ENCODE measurements at places on chromosomes 2 and 18. TPM values are rescaled to one million over a fixed set of nuclear protein-coding genes. Genes with fewer than 3 reads are reported as not detected.

- DNase-seq: no peak
Measured at GRCh38 chr18:76354348-76354747, 140.7 kb downstream of the ZNF516 start.

- no peak for DNase-seq
Measured at GRCh38 chr2:30239308-30239985, 8.1 kb downstream of the LBH start.

DNA sequence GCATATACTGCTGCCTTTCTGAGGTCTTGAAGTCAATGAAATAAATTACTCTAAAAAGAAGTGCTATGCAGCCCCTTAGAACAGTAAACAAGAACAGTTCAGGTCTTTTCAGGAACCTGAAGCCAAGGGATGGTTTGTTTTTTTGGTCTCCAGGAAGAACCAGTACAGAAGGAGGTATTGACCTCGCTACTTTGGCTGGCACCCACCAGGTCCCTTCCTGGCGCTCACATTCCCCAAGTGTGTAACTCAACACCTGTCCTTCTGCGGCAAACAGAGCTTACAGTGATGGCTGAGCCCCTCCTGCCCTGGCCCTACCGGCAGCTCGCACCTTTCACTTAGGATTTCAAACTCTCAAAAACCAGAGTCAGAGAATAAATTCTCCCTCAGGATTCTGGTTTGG is 51.9 kb downstream of the SETBP1 start:
- no peak for DNase-seq

- DNase-seq: peak; percentile 54
Measured at GRCh38 chr2:196239622-196240587, 68.5 kb upstream of the STK17B start.

DNA sequence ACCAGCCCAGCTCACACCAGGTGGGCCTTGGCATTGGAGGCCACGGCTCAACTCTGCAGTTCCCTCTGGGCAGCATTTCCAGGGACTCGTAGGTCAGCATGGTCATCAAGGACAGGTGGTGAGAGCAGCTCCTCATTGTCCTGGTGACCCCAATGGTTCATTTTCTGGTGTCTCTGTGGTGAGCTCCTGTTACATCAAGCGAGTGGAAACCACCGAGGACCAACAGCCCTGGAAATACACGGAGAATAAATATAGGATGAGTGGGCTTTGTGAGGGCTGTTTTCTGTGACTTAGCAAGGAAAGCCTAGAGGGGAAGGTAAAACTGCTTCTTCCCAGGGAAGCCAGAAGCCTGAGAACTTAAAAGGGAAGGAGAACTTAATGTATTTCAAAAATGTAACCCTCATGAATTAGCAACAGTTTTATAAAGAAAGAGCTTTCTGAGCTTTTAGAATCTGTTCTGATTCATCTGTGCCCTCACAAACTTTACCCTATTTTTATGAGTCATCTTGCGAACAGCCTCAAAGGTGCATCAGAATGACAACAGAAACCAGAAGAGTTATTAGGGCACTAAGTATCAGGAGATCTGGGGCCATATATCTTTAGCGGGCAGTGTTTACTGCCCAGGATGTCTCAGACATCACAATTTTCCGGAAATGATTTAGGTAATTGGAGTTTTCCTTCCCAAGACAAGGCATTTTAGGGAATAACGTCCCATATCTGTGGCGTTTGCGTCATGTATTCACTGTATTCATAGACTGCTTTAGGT is 18.7 kb downstream of the C2orf92 start:
- DNase-seq: no peak

DNA sequence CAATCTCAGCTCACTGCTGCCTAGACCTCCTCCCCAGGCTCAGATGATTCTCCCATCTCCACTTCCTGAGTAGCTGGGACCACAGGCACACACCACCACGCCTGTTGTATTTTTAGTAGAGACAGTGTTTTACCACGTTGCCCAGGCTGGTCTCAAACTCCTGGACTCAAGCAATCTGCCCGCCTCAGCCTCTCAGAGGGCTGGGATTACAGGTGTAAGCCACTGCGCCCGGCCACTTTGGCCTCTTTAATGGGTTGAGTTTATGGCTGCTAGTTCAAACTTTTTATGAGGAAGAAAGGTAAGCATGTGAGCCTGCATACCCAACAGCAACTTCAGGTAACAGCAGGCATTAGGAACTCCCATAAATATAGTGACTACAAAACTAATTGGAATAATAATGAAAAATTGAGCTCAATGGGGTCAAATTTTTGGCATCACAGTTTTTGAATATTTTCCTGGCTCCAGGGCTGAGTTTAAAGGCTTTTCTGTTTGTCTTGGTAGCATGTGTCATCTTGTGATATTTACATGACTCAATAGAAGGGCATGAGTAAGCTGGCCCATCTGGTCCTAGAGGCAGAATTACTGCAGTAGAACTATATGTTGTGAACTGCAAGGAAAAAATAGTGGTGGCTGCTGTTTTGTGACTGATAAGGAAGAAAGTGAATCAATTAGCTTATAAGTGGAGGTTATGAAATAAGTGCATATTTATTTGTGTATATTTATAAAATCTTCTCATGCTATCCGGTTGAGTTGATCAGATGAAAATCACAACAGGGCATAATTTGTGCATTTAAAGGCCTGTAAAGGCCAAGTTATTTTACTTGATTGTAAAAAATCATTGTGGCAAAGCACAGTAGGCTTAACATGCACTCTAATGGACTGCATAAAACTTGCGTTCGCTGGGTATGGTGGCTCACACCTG is 24.8 kb downstream of the GALM start:
- no peak for DNase-seq

DNA sequence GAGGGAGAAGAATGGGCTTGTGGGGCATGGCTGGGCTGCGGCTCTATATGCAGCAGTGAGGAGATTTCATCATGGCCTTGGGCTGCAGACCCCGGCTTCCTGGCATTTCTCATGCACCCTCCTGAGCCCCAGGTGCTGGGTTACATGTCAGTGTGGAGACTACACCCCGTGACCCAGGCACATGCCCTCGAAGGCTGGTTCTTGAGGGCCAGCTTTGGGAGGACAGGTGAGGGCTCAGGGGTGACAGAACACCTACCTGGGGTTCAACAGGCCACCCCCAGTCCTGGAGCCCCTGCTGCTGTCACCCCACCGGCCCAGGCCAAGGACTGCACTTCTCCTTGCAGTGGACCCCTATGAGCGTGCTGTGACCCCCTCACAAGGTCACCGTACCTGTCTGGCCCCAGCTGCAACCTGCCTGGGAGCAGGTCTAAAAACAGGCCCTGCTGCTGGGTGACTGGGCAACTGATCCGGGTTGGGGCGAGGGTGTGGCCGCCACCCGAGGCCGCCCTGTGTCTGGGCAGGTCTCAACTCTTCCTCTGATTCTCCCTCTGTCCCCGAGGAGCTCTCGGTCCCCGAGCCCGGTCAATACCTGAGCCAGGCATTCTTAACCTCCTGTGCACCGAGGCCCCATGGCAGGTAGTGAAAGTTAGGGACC is 94.8 kb upstream of the OTOS start:
- DNase-seq: no peak

DNA sequence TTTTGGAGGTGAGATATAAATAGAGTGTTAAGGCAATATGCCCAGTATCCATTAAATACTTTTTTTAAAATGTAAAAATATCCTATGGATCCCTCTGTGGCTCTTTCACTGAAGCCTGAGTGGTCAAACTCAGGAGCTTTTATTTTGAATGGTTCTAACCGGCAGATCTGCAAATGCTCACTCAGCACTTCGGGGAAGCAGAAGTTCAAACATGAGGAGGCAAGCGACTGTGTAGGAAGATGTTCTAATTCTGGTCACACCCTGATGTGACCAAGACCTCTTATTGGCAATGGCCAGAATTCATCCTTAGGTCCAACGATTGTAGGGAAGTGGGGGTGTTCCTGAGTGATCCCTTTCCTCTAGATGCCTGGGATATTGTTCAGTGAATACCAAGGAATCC is 168.8 kb downstream of the CDCA7 start:
- DNase-seq: no peak

DNA sequence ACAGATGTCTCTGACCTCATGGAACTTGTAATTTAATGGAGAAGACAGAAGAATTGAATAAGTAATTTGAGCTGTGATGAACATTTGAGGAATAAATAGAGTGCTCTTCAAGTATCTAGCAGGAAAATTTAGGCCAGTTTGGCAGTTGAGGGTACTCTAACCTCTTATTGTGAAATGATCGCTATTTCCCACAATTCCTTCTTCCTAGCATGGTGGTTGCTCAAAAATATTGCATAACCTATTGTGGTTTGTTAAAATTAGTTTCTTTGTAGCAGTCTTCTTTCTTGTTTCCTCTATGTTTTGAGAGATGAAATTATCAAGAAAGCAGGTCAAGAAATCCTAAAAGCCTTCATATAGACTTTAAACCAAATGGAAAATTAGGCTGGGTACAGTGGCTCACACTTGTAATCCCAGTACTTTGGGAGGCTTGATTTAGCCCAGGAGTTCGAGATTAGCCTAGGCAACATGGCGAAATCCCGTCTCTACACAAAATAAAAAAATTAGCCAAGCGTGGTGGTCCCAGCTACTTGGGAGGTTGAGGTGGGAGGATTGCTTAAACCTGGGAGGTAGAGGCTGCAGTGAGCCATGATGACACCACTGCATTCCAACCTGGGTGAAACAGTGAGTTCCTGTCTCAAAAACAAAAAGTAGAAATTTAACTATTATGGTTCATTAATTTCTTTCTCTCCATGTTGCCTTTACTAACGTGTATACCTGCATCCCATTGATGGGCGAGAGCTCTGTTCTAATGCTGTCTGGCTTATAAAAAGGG is 58.7 kb downstream of the RBKS start:
- no peak for DNase-seq

- DNase-seq: no peak
Measured at GRCh38 chr2:12107939-12108338, 361.5 kb downstream of the LPIN1 start.

GRCh38 chr2:43899589-43899988 is 60.8 kb downstream of the ABCG8 start:
- no peak for DNase-seq

MOGAT1 gene
- total RNA-seq: 1.5 TPM

SERPINB10 gene
- total RNA-seq: not detected

ABCG8 gene
- 116 TPM for total RNA-seq

ALK gene
- total RNA-seq: 0.04 TPM

ZSCAN30 gene
- 4.7 TPM for total RNA-seq

CYP26B1 gene
- total RNA-seq: 1.8 TPM

C2orf15 gene
- total RNA-seq: 0.24 TPM

GPR17 gene
- not detected for total RNA-seq

Measured in right lobe of liver (tissue), 6 donors.